ENCODE measurements at places on chromosomes 11 and 22.

DNA sequence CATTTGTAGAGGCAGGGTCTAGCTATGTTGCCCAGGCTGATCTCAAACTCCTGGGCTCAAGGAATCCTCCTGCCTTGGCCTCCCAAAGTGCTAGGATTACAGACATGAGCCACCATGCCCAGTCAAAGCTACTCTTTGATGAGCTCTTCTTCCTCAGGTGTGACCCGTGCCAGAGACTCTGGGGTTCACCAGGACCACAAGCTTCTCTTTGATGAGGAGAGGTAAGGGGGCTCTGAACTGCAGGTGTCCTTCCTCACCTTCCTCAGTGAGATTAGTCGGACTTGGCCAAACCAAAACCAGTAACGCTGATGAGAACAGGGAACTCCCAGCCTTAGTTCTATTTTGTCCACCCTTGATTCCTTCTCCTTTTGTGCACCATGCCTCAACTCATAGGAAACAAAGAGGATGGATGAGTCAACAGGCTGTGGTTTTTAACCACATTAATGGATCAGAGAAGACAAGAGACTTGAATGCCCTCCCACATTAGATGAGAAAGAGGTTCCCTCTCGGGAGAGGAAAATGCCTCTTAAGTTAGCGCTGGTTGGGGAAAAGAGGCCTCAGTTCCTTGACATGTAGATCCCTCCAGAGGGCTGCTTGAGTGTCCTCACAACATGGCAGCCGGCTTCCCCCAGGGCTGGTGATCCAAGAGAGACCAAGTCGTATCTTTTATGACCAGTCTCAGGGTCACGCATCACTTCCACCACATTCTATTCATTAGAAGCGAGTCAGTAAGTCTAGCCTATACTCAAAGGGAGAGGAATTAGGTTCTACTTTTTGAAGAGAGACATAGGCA is 25.7 kb upstream of the CTR9 start:
- DNase-seq = no peak

DNA sequence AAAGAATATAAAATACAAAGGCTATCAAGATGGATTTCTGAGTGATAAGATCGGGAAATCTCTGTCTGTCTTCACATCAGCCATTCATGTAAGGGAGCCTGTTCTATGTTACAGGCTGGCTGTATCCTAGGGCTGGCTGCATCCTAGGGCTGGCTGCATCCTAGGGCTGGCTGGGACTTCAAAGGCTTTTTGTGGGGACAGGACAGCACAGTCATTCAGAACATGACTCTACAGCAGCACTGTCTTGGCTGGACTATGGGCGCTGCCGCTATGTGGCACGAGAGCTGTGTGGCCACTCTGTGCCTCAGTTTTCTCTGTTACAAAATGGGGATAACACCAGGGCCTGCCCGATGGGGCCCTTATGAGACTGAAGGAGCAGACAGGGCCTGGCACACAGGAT is 10.2 kb downstream of the ADAMTS8 start:
- no peak for DNase-seq

GRCh38 chr11:102955624-102956023 is at the start of gene MMP13:
TSS of gene MMP13 (minus strand) at chr11:102955732. CDS start at chr11:102955705, 27 bp downstream.
- DNase-seq = no peak

DNA sequence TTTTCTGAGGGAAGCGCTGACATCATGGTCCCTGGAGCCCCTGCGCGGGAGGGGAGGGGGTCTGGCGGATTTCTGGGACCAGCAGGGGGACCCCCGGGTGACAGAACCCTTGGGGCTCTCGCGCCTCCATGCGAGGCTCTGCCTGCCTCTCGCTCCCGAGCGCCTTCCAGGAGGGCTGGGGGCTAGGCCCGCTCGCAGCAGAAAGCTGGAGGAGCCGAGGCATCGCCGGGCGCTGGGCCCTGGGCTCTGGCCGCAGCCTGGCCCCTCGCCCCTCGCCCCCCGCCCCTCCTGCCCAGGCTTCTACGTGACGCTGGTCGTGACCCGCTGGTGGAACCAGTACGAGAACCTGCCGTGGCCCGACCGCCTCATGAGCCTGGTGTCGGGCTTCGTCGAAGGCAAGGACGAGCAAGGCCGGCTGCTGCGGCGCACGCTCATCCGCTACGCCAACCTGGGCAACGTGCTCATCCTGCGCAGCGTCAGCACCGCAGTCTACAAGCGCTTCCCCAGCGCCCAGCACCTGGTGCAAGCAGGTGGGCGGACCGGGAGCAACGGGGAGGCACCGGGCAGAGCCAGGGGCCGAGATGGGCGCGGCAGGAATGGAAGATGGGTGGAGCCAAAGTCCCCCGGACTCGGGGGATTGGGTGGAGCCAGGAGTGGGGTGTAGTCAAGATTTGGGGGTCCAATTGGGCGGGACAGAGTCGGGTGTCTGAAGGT is 5.4 kb downstream of the BEST1 start:
- DNase-seq = no peak

DNA sequence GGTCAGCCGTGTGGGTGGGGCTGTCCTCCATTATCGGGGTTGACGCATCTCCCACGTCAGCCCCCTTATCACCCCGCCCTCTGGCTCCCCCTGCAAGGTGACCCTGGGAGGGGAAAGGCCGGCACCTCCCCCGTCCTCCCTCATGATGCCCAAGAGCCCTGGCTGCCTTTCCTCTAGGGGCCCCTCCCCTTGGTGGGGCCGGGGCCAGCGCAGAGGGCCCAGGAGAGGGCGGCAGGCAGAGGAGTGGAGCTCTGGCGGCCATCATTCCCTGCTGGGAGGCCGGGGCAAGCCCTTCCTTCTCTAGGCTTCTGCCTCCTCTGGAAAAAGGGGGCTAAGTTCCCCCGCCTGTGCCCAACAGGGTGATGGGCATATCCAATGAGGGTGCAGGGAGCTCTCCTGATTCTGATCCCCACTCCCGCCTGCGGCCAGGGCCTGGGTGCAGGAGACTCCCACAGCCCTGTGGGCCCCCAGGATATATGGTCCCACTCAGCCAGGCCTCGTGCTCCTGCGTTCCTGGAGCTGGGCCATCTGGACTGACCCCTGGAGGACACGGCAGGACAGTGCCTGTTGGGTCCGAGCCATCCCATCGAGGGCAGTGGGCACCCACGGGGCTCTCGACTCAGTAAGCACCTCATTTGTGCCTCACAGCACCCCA is 12.3 kb downstream of the MYRF start:
- DNase-seq = no peak

DNA sequence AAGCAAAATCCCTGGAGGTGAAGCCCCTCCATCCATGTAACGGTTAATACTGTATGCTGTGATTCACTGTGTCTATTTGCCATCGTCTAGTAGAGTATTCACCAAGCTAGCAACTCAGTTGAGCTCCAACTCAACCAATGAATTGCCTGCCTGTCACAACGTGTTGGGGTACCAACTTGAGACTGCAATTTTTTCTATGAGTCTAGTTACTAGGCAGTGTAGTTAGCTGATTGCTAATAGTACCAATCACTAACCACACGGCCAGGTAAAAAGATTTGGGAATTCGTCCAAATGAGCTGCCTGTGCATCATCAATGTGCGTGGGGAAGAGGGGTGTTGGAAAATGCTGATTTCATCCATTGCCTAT is 1.0 kb upstream of the BTG4 start:
- no peak for DNase-seq

GRCh38 chr11:134537941-134538340 is 125.9 kb upstream of the B3GAT1 start:
- no peak for DNase-seq

- no peak for DNase-seq
These were observed 45.8 kb upstream of the MMP7 start for GRCh38 chr11:102576350-102576749.

GRCh38 chr11:61343792-61344745 is 11.0 kb downstream of the TKFC start:
- DNase-seq = no peak

DNA sequence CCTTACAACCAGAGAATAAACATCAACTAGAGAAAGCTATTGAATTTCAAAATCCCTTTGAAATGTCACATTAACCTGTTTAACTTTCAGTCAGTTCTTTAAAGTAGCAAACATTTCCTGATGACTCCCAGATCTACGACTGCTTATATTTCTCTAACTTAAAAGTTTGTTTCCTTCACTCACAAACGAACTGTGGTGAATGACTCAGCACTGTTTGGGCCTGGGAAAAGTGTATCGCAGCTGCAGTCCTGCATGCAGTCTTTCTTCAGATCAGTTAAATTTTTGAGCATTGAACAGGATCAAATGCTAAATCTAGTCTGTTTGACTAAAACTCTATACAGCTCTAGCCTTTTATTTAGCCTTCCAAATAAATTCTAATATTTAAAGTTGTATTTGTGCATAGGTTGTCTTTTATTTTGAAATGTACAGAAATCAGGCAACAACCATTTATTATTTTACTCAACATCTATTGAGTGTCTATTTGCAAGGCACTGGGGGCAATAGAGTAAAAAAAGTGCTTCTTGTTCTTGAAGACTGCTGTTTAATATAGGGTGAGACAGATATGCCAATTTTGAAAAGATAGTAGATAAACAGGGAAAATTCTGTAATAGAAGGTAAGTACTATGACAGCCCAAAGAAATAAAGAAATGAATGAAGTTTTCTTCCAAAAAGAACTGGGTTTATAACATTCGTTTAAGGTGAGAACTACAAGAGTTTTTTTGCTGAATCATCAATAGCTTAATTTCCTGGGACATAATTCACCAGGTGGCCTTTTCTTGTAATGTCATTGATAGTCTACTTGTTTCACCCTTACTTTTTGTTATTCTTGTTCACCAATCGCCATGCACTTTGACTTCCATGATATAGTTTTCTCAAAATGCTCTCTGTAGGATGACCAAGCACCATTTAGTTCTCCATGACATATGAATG is 235.4 kb downstream of the METTL15 start:
- DNase-seq = no peak

DNA sequence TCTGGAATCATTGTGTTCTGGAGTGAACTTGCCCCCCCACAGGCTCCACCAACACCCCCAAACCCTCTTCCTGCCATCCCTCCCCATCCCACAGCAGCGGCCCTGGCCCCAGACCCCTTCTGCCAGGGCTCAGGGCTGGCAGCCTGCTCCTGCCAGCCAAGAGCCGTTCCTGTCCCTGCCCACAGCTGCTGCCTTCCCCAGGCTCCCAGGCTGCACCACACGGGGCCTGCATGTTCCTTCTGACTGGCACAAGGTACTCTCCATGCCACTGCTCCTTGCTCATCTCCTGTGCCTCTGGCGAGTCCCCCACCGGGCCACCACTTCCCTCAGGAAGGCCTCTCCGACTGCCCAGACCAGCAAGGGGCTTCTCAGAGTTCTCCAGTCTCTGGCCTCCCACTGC is 4.9 kb downstream of the GP1BB start:
- DNase-seq = no peak

DNA sequence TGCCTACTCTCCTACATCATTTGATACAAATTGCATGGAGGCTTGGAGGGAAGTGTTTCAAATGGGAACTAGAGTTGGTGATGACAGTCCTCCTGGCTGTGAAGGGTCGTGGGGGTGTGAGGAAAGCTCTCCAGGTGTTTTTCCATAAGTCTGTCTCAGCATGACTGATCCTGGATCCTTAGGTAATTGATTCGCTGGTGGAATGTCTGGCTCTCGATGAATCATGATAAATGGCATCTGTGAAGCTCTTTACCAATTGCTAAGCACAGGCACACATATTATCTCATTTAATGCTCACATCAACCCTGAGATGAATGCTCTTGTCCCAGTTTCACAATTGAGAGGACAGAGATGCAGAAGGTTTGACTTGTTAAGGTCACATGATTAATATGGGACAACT is 107.5 kb downstream of the PKNOX2 start:
- DNase-seq = no peak

DNA sequence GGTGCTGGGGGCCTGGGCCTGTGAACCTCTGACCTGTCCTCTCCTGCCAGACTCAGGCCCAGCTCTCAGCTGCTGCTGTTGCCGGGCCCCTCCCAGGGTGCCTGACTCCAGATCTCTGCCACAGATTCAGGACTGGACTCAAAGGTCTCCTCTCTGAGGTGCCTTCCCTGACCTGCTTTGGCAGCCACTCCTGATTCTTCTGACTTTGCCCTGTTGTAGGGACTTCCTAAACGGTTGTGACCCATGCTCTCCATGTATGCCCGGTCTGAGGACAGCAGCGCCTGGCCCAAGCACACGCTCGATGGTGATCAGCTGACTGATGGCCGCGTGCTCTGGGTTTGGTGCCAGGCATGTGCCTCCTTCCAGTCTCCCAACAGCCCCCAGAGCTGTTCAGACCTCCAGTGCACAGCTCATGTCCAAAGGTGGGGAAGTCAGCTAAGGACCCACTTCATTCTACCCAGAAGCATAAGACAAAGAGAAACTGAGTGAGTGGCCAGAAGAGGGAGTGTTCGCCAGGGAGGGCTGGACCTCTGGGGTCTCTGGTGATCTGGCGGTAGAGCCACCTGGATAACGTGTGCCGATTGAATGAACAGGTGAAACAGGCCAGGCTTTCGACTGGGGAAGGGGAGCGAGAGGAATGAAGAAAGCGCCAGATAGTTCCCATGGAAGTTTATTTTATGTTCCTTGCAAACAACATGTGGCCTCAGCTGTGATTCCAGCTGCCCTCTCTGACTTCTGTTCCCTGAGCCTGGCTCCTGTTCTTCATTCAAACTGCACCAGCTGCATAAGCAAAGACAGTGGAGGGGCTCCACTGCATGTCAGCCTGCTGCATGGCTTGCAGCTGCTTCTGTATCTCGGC is 8.1 kb upstream of the TOP3B start:
- DNase-seq = no peak

DNA sequence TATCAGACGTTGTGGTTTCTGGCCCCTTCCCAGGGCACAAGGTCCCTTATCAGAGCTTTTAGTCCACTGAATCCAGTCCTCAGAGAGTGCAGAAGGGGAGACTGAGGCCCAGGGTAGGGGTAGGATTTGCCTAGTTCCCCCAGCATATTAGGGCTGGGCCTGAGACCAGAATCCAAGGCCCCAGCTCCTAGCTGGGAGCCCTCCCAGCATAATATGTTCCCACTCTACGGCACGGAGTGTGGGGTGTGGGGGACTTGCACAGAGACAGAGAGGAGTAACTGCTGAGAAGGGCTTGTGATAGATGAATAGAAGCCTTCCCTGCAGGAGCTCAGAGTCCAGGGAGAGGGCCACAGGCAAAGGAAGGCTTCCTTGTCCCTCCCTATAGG is 43.8 kb downstream of the NEU3 start:
- DNase-seq = no peak

GRCh38 chr11:97460091-97460490 is 1070.3 kb downstream of the JRKL start:
- no peak for DNase-seq

DNA sequence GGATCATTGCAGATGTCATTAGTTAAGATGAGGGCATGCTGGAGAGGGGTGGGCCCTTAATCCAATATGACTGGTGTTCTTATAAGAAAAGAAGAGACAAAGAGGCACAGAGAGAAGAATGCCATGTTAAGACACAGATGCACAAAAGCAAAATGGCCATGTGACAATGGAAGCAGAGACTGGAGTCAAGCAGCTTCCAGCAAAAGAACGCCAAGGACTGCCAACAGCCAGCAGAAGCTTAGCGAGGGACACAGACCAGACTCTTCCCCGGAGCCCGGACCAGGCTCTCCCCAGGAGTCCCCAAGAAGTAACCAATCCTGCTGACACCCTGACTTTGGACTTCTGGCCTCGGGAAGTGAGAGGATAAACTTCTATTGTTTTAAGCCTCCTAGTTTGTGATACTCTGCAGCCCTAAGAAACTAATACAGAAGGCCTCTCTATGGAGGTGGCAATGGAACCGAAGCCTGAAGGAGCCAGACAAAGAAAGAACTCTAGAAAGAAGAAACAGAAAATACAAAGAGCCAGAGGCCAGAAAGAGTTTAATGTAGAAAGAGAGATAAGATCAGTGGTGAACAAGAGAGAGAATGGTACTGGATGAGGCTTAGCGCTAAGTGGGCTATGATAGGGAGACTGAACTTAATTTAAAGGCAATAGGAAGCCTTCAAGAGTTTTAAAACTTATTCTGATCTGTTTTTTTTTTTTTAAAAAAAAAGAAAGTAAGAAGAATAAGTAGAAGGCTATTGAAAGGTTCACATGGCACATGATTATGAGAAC is 27.7 kb downstream of the PRCP start:
- DNase-seq = no peak

Data from stimulated activated CD4-positive, alpha-beta T cell treated with anti-CD3 and anti-CD28 coated beads, Interleukin-15, amount 100 ng/mL, for 48 hours (primary cell).